ENCODE measurements at places on chromosomes 2 and 18. TPM values are rescaled to one million over a fixed set of nuclear protein-coding genes. Genes with fewer than 3 reads are reported as not detected.

Gene PLA2R1
- total RNA-seq, result not detected

Gene DSG4
- not detected for total RNA-seq

Gene DAPL1
- not detected for total RNA-seq

Gene DHRS9
- total RNA-seq, result not detected

Gene ST6GAL2
- not detected for total RNA-seq

Gene MGAT4A
- total RNA-seq, result 72.0 TPM

Gene ABHD1
- total RNA-seq, result 0.21 TPM

Gene DSG3
- total RNA-seq, result not detected

Gene MARCHF7
- total RNA-seq, result 80.7 TPM

Gene POTEC
- not detected for total RNA-seq

Gene SCN2A
- 0.21 TPM for total RNA-seq

Gene NT5DC4
- total RNA-seq, result not detected

Gene FBXO36
- total RNA-seq, result 0.54 TPM

Gene LAMA3
- 0.23 TPM for total RNA-seq

Gene RNU2-63P
- total RNA-seq, result 21.2 TPM

Gene MSTN
- not detected for total RNA-seq

Gene HOXD9
- total RNA-seq, result not detected

Gene COL4A3
- total RNA-seq, result not detected

Gene ICA1L
- total RNA-seq, result 3.8 TPM

Gene C2orf66
- 0.16 TPM for total RNA-seq

Gene METTL5
- 68.5 TPM for total RNA-seq

Gene DNER
- total RNA-seq, result not detected

Gene DIPK1C
- total RNA-seq, result not detected

Gene LRRFIP1
- total RNA-seq, result 229 TPM

Gene TMX3
- total RNA-seq, result 50.3 TPM

Gene SERPINB13
- total RNA-seq, result not detected

Gene PAIP2B
- 1.1 TPM for total RNA-seq

Gene CCDC102B
- total RNA-seq, result 1.4 TPM

Gene ANKRD12
- total RNA-seq, result 76.9 TPM

Gene PLGLB2
- 2.7 TPM for total RNA-seq

Gene TRIP12
- 270 TPM for total RNA-seq

Gene TWIST2
- total RNA-seq, result not detected

Gene GAD1
- total RNA-seq, result 0.68 TPM

Gene ACKR3
- total RNA-seq, result 1.3 TPM

Gene ABCG8
- not detected for total RNA-seq

Gene ARHGEF33
- total RNA-seq, result 1.0 TPM

Gene QPCT
- total RNA-seq, result not detected

Gene PID1
- not detected for total RNA-seq

Gene INHA
- total RNA-seq, result not detected

Gene KCNK3
- total RNA-seq, result not detected

Gene TLX2
- total RNA-seq, result 0.82 TPM

Gene HK2
- total RNA-seq, result 32.2 TPM

Gene FHOD3
- not detected for total RNA-seq

All from activated CD8-positive, alpha-beta memory T cell treated with anti-CD3 and anti-CD28 coated beads, Interleukin-2, amount 10 ng/mL, durations not matched to agents 7 days and 5 days (primary cell).